ENCODE measurements at places on chromosomes 11 and 22. TPM values are rescaled to one million over a fixed set of nuclear protein-coding genes. Genes with fewer than 3 reads are reported as not detected.
A peak's percentile ranks its signal among the peaks of the same experiment; 100 is the strongest.

The UPK3A gene
- not detected for total RNA-seq

- DNase-seq: no peak
Measured at GRCh38 chr22:30481711-30482110, 9.9 kb upstream of the SEC14L3 start.

The BACE1-AS gene
- total RNA-seq: 2.4 TPM

- DNase-seq: no peak
Measured at GRCh38 chr22:29071261-29072045, 1.4 kb upstream of the KREMEN1 start.

- DNase-seq: peak; percentile 85
Measured at GRCh38 chr11:34929794-34930763, 13.7 kb downstream of the PDHX start.

- no peak for DNase-seq
Measured at GRCh38 chr11:22516111-22516510, 109.5 kb downstream of the FANCF start.

The LGALS12 gene
- total RNA-seq: not detected

DNA sequence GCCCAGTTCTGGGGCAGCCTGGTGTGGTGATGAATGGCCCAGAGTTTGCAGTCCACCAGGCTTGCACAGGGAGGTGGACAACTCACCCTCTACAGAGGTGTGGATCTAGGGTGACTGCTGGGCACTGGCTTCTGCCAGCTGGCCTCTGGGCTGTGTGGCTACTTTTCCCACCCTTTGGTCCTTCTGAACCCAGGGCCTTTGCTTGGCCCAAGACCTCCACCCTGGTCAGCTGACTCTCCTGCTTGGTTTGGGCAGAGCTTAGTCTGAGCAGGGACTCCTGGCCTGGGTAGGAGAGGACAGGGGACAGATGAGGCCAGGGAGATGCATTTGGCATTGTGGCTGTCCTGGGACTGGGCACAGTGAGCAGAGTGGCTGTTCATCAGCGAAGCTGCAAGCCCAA is 83.0 kb upstream of the SHANK2 start:
- no peak for DNase-seq

- no peak for DNase-seq
Measured at GRCh38 chr22:33023153-33023827, 34.9 kb downstream of the SYN3 start.

DNA sequence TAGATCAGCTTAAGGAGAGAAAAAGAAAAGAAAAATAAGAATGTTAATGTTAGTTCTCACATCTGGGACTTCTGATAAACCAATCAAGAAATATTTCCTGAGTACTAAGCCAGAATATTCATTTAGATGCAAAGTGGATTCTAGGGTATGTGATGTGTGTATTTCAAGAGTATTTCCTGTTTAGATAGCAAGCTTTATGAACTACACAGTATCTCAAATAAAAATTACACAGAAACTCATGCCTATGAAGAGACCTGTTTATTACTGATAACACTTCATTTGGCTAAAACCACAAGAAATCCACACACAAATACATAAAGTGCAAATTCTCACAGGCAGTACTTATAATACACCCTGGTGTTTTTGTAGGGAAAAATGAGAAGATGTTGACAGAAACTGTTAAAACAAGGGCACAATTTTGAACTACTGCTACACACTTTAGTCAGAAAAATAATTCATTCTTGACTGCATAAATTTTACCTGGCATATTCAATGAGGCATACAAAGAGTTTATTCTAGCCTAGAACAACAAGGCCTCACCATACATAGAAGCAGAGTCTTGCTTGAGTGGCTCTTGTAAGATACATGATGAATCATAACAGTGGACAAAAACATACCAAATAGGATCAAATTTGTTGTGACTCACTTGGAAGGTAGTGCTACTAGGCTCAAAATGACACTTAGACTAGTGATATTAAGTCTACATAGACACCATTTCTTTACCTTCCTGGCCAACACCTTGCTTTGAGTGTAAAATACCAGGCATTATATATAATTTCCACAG is 18.8 kb upstream of the P4HA3 start:
- no peak for DNase-seq

DNA sequence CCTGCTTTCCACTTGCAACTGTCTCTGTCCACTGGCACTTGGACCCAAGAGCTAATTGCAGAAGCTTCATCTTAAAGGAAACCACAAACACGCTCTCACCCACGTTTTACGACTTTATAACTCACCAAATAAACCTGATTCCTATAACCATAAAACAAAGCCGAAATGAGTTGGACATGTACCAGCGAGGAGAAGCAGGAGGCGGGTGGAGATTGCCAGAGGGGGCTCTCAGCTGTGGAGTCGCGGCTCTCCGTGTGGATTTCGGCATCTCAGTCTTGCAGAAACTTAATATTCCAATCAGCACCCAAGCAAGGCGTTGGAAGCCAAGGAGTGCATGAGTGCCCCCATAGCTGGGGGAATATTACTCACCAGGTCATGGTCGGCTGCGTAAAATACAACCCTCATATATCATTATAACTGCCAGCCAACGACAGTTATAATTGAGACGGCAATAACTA is 483.6 kb downstream of the MN1 start:
- no peak for DNase-seq

GRCh38 chr11:2708151-2708581 is 8.4 kb upstream of the KCNQ1OT1 start:
- no peak for DNase-seq

DNA sequence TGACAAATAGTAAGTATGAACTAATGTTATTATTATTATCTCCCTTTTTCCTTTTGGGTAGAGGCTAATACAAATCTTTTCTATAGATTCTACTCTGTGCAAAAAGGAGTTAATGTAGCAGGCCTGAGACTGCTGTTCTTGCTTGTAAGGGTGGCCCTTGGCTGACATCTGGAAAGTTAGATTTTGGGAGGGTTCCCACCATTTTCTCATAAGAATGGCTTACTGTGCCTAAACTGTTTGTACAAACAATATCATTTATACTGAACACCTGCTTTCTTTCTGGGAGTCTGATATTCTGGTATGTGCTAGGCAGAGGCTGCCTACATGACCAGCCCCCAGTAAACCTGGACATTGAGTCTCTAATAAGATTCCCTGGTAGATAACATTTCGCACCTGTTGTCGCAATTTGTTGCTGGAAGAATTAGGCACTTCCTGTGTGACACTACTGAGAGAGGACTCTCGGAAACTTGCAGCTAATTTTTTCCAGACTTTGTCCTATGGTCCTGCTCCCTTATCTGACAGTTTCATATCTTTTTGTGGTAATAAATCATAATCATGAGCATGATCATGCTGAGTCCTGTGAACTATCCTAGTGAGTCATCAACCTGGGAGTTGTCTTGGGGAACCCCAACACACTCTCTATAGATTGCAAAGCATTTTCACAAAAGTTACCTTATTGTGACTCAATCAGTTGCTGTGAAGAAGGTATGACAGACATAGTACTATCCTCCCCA is 257.7 kb upstream of the CCDC90B start:
- DNase-seq: no peak

The CD81 gene
- 132 TPM for total RNA-seq

- peak; percentile 78 for DNase-seq
Measured at GRCh38 chr11:110479108-110480101, 49.7 kb downstream of the FDX1 start.

GRCh38 chr11:81032906-81033305 is 1592.1 kb upstream of the TENM4 start:
- DNase-seq: no peak

- DNase-seq: peak; percentile 42
Measured at GRCh38 chr22:40043081-40043480, 48.3 kb downstream of the FAM83F start.

DNA sequence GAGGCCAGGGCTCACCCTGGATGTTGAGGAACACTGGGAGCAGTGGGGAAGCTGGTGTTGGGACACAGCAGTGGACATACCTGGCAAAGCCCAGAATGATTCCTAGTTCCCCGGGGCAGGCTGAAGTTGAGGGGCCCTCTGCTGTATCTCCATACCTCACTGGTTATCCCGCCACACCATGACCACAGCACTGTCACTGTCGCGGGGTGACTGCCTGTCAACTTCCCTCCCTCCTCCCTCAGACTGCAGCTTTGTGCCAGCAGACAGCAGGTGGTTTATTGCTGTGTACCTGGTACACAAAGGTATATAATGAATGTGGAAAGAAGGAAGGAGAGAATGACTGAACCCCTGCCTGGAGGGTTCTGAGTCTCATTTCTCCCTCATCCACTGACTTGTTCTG is 318.7 kb downstream of the TMEM135 start:
- DNase-seq: no peak

DNA sequence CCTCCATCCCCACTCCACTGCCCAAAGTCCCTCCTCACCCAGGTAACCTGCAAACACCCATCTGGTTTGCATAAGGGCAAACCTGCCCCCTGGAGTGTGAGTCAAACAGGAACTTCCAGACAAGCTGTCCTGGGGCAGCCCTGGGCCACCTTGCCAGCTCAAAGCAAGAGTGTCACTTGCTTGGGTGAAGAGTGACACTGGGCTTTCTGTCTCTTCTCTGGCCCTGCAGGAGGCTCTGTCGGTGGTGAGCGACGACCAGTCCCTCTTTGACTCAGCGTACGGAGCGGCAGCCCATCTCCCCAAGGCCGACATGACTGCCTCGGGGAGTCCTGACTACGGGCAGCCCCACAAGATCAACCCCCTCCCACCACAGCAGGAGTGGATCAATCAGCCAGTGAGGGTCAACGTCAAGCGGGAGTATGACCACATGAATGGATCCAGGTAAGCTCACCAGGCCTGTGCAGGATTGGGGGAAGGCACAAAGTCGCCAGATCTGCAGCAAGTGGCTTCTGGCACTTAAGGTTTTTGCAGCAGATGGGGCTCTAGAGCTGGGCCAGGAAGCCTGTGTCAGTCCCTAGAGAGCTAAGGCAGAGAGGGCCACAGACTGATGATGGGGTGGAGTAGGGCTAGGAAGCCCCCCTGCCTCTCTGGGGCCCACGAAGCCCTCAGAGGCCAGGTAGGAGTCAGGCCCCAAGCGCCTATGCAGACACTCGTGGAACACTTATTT is 64.2 kb downstream of the FLI1 start:
- no peak for DNase-seq

All from SK-MEL-5 (cell line).